Common myeloid progenitor, CD34-positive (primary cell): ENCODE measurements at places on chromosomes 5 and 9.

DNA sequence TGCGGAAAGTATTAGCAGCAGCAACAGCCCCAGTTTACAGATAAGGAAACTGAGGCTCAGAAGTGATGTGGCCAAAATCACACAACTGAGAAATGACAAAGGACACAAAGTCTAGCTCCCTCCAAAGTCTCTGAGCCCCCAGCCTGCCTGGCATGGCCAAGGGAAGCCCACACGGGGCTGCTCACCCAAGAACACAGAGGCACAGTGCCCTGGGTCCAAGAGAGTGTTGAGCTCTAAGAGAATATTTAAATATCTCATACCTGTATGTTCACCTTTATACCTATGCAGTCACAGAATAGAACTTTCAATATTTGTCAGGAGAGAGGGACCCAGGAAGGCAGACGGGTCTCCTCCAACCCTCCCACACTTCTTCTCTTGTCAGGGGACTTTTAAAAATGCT is 16.6 kb downstream of the VAV2 start:
- H3K36me3 ChIP-seq, result no peaks in the 10 kb centered on the region
- no peak overlapping the region for H3K4me3 ChIP-seq
- H3K4me1 ChIP-seq, result no peaks in the 10 kb centered on the region
- H3K27me3 ChIP-seq, result no peaks in the 10 kb centered on the region
- no peak for DNase-seq

- peaks cover 15% of the 10 kb centered on the region for H3K36me3 ChIP-seq
- no peaks in the 10 kb centered on the region for H3K27me3 ChIP-seq
- DNase-seq, result no peak
- no peak overlapping the region for H3K4me3 ChIP-seq
Measured at GRCh38 chr5:138471052-138471361, 5.7 kb downstream of the EGR1 start.

- no peak for DNase-seq
- H3K36me3 ChIP-seq, result no peaks in the 10 kb centered on the region
- no peak overlapping the region for H3K27ac ChIP-seq
- no peaks in the 10 kb centered on the region for H3K4me1 ChIP-seq
Measured at GRCh38 chr5:122649080-122649479, 125.8 kb upstream of the SNX2 start.

- no peak for DNase-seq
- H3K4me1 ChIP-seq, result no peaks in the 10 kb centered on the region
- no peak overlapping the region for H3K4me3 ChIP-seq
- H3K27ac ChIP-seq, result no peak overlapping the region
- H3K36me3 ChIP-seq, result no peaks in the 10 kb centered on the region
Measured at GRCh38 chr9:89844535-89844934, 239.7 kb downstream of the GADD45G start.

DNA sequence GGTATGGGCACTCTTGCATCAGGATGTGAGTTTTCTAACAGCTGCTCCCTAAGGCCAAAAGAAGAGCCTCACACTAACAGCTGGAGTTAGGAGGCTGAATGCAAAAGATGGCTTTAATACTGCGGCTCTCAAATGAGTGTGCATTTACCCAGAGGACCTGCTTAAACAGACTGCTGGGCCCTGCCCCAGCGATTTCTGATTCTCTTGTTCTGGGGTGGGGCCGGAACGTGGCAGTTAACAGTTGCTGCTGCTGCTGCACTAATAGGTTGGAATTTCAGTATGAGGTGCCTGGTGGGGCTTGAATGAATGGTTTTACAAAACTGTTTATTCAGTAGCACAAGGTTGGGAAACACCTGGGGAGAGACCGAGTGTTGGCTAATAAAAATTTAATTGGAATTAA is 26.1 kb downstream of the HMGCR start:
- no peaks in the 10 kb centered on the region for H3K4me1 ChIP-seq
- no peak for DNase-seq
- H3K27me3 ChIP-seq, result no peaks in the 10 kb centered on the region
- H3K36me3 ChIP-seq, result peaks cover 46% of the 10 kb centered on the region
- H3K4me3 ChIP-seq, result no peak overlapping the region
- no peak overlapping the region for H3K27ac ChIP-seq

GRCh38 chr5:146878476-146879172 is at the start of gene PPP2R2B:
TSS of gene PPP2R2B (minus strand) at chr5:146878757.
- peaks cover 21% of the 10 kb centered on the region for H3K4me1 ChIP-seq
- peak; percentile 35 for DNase-seq
- no peak within 1 kb of the TSS for H3K27ac ChIP-seq
- H3K4me3 ChIP-seq, result peak within 1 kb of the TSS; percentile 69

DNA sequence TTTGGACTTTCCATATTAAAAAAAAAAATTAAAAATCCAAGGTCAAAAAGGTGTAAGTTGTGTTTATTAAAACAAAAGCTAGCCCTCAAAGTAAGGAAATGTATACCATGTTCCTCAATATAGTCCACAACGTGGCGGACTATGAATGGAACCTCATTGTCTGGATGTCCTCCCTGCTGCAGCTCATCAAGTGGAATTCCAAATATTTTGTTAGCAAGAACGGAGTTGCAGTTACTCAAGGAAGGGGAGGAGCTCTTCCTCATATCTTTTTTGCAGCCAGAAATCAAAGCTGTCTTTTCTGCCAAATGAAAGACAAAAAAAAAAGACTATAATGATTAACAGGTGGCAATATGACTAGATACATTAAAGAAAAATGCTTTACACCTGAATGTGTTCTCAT is 14.0 kb downstream of the FAM13B start:
- no peak for DNase-seq
- no peaks in the 10 kb centered on the region for H3K27me3 ChIP-seq
- peaks cover 49% of the 10 kb centered on the region for H3K36me3 ChIP-seq

GRCh38 chr9:106622164-106622487 is 240.8 kb upstream of the ZNF462 start:
- no peak overlapping the region for H3K4me3 ChIP-seq
- H3K36me3 ChIP-seq, result no peaks in the 10 kb centered on the region
- peaks cover 19% of the 10 kb centered on the region for H3K4me1 ChIP-seq
- no peak for DNase-seq
- no peaks in the 10 kb centered on the region for H3K27me3 ChIP-seq

GRCh38 chr5:116492776-116493175 is 81.8 kb downstream of the SEMA6A start:
- H3K27me3 ChIP-seq, result peaks cover 2% of the 10 kb centered on the region
- H3K36me3 ChIP-seq, result no peaks in the 10 kb centered on the region
- peaks cover 22% of the 10 kb centered on the region for H3K4me1 ChIP-seq
- H3K27ac ChIP-seq, result no peak overlapping the region

- peaks cover 2% of the 10 kb centered on the region for H3K36me3 ChIP-seq
- no peak overlapping the region for H3K4me3 ChIP-seq
- no peaks in the 10 kb centered on the region for H3K27me3 ChIP-seq
- peaks cover 5% of the 10 kb centered on the region for H3K4me1 ChIP-seq
- no peak for DNase-seq
- no peak overlapping the region for H3K27ac ChIP-seq
Measured at GRCh38 chr9:79629721-79630120, 58.0 kb downstream of the TLE4 start.

- H3K27ac ChIP-seq, result no peak overlapping the region
- H3K27me3 ChIP-seq, result no peaks in the 10 kb centered on the region
- H3K36me3 ChIP-seq, result no peaks in the 10 kb centered on the region
Measured at GRCh38 chr9:77544546-77544945, 103.6 kb downstream of the GNA14 start.

GRCh38 chr9:127660886-127661741 is 45.7 kb upstream of the CFAP157 start:
- H3K27ac ChIP-seq, result no peak overlapping the region
- peaks cover 6% of the 10 kb centered on the region for H3K36me3 ChIP-seq
- no peak for DNase-seq
- H3K27me3 ChIP-seq, result no peaks in the 10 kb centered on the region

DNA sequence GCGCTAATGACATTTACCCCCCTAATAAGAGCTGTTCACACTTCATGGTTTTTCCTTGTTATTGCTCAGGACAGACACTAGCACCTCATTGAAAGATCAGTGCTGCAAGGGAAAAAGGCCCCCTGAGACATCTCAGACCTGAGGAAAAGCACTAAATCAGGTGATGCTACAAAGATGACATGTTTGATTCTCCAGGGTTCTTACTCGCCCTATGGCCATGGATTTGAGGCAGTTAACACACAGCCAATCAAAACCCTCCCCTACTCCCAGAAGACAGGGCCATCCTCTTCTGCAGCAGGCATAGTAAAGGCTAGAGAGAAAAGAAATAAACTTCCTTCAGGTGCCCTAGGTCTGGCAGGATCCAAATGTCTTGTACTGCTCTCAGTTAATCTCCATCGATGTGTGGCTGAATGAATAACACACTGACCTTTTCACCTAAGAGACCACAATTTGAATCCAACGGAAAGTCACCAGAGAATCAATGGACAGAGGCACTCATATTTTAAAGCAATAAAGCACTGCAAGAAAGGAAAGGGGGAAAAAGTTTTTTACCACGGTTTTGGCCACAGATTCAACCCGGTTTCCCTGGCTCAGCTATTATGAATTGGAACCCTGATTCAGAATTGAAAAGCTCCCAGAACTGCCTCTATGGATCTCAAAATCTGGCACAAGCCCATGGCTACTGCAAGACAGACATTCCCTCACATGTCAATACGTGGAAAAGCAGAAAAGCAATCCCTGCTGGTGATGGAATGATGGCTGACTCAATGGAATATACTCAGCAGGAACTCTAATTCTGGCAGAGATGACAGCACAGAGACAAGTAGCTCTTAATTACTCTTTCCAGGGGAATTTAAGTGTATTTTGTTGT is 329.5 kb downstream of the BNC2 start:
- no peak for DNase-seq
- H3K36me3 ChIP-seq, result no peaks in the 10 kb centered on the region
- H3K27me3 ChIP-seq, result no peaks in the 10 kb centered on the region
- no peaks in the 10 kb centered on the region for H3K4me1 ChIP-seq
- H3K27ac ChIP-seq, result no peak overlapping the region
- no peak overlapping the region for H3K4me3 ChIP-seq

DNA sequence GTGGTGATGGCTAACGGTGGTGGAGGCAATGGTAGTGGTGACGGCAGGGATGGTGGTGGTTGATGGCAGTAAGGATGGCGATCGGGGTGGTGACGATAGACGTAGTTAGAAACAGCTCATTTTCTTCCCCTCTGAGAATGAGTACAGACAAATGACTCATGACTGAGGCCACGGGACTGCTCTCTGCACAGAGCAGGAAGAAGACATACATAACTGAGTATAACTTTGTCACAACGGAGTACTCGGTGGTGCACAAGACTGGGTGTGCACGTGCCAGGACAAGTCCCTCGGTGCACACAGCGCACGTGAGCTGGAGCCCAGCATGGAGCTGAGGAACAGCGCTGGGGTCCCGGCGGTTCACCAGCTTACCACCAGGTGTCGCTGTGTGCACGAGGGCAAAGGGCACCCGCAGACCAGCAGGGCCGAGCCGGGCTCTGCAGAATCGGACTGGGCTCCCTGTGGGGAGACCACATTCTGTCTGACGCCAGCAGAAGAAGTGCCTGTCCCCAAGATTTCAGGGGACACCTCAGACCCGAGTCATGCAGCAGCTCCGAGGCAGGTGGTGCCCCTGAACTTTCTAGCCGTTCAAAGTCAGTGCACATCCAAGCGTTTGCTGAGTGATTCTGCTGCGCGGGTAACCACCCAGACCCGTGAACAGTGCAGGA is 188.6 kb downstream of the FSTL4 start:
- H3K27ac ChIP-seq, result no peak overlapping the region
- peak; percentile 58 for DNase-seq
- H3K4me3 ChIP-seq, result no peak overlapping the region
- H3K36me3 ChIP-seq, result no peaks in the 10 kb centered on the region

- no peaks in the 10 kb centered on the region for H3K36me3 ChIP-seq
- peaks cover 9% of the 10 kb centered on the region for H3K4me1 ChIP-seq
- H3K27me3 ChIP-seq, result no peaks in the 10 kb centered on the region
Measured at GRCh38 chr5:61319388-61320146, 12.5 kb upstream of the ZSWIM6 start.

DNA sequence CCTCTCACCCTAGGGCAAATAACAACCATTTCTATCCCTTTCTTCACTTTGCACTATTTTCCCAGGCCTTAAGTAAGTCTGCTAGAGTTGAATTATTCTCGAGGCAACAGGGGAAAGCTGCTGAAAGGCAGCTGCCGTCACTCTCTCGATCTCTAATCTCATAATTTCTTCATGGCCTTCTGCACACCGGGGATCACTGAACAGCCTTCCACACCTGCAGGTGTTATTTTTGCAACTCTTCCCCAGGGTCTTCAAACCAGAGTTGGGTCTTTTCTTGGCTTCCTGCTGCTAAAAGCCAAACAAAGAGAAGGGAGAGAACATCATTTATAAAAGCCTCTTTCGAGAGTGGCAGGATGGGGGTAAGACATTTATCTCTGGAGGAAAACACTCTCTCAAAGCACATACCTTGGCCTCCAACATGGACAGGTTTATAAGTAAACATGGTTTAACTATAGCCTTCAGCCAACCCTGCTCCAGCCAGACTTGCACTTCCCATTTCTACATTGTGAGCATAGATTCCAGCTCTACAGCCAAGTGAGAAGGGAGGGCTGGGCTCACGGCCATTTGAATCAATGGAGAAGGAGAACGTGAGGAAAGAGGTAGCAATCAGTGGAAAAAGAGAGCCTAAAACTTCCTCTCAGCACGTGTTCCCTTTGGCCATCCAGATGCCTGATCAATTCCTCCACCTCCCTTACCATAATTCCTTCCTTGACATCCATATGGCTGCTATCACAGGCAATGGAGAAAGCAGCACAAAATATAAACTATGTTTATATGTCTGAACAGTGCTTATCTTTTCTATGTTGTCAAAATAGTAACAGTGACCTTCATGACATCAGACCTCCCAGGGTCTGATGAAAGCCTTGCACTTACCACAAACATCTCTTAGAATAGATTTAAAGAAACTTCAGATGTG is 464.9 kb downstream of the TLE1 start:
- H3K4me3 ChIP-seq, result no peak overlapping the region
- no peaks in the 10 kb centered on the region for H3K36me3 ChIP-seq
- no peaks in the 10 kb centered on the region for H3K4me1 ChIP-seq
- H3K27ac ChIP-seq, result no peak overlapping the region
- no peaks in the 10 kb centered on the region for H3K27me3 ChIP-seq
- no peak for DNase-seq

GRCh38 chr9:5957166-5957565 is 58.3 kb downstream of the RANBP6 start:
- no peak overlapping the region for H3K27ac ChIP-seq
- peaks cover 6% of the 10 kb centered on the region for H3K36me3 ChIP-seq
- DNase-seq, result no peak
- no peaks in the 10 kb centered on the region for H3K27me3 ChIP-seq
- H3K4me3 ChIP-seq, result no peak overlapping the region

GRCh38 chr5:116785106-116785505 is 210.5 kb upstream of the SEMA6A start:
- no peaks in the 10 kb centered on the region for H3K4me1 ChIP-seq
- no peak for DNase-seq
- no peaks in the 10 kb centered on the region for H3K27me3 ChIP-seq
- H3K4me3 ChIP-seq, result no peak overlapping the region

DNA sequence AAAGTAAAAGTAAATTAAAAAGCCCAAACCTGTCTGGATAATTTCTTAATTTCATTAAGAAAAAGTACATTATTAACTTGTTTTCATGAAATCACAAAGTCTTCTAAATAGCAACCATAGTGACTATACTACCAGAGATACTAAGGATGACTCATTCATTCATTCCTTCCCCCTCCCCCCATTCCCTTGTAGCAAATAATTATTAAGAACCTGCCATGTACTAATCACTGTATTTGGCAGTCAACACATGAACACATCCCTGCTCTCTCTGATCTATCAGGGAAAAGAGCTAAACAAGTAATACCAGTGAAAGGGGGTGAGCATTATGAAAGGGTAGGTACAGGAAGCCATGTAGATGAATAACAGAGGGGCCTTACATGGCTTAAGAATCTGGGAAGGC is 203.9 kb downstream of the CWC27 start:
- H3K36me3 ChIP-seq, result peaks cover 24% of the 10 kb centered on the region
- no peak for DNase-seq
- H3K4me3 ChIP-seq, result no peak overlapping the region
